Stimulated activated CD8-positive, alpha-beta memory T cell treated with anti-CD3 and anti-CD28 coated beads, Interleukin-7, amount 100 ng/mL, for 4 hours (primary cell): ENCODE measurements at places on chromosomes 7 and 10.

- DNase-seq: no peak
These were observed 12.6 kb upstream of the EPHB6 start for GRCh38 chr7:142842251-142842766.

DNA sequence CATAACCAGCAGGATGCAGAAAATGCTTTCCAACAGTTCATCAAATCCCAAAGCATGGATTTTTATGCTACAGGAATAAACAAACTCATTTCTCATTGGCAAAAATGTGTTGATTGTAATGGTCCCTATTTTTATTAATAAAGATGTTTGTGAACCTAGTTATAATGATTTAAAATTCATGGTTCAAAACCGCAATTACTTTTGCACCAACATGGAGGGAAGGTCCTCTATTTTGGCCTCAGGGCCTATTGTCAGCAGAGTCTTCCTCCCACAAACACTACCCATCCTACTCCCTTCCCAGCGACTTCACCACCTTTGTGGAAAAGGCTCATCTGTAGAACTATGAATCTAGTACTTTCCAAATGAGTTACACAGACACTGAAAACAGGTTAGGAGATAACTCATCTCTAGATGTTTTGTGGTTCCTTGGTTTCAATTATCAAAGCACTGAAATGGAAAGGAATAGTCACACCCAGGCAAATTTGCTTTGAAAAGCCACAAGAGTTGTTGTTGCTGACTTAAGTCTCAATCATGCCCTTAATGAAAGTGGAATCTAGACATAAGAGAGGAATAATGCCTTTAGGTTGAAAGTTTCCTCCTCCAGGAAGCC, 59.4 kb upstream of the FRMD4A start:
- DNase-seq: no peak

DNA sequence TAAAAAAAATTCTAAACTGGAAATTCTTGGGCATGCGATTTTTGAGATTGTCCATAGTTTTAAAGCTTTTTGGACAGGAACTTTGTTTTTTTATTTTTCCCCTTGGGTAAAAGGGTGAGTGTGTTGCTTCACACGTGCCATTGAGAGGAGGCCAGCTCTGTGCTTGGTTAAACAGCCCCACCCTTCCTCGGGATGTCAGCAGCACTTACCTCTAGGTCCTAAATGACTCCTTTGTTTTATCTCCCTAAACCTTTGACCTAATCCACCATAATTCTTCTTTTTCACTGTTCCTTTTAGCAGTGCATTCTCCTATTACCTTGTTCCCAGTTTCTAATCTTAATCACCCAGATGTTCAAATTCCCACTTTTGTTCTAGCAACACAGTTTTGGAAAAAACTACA, 83.5 kb downstream of the SEMA3D start:
- DNase-seq: no peak

DNA sequence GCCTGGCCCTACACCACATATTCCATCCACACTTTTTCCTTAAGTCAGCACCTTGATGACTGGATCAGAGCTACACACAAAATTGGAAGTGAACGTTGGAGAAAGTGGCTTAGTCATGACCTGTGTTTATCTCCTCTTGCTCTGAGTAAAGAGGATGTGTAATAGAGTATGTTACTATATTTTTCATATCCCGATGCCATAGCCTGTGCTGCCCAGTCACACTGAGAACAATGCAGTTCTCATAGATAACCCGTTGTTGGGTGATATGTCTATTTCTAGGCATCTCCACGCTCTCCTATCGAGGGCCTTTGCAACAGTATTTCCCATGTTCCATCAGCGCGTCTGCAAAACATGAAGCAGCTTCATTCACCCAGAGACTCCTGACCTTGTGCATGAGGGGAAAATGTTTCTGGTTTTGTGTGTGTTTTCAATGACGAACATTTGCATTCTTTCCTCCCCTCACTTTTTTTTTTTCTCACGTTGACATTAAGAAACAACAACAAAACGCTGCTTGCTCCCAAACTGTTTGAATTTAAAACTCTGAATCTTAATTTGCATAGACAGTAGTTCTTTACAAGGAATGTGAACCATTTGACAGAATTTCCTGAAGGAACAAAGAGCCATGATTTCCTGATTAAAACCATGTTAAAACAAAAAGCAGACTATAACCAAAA, 43.4 kb downstream of the GRK5 start:
- no peak for DNase-seq

DNA sequence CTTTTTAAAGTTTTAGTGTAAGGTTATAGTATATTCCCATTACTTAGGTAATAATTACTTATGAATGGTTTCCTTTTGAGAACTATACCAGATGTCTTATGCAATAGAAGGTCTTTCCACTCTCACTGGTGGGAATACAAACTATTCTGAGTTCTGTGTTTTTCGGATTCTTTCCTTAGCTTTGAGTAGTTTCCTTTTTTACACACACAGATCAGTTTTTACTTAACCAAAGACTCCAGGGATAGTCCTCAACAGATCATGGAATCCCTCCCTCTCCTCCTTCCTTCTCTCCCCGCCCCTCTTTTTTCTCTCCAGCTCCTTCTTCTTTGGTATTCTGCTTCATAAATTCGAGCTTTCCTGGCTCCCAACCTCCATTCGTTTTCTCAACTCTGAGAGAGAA, 13.3 kb downstream of the COPG2 start:
- DNase-seq: no peak

- DNase-seq: no peak
These were observed 7.9 kb upstream of the EN2 start for GRCh38 chr7:155449869-155450557.

- no peak for DNase-seq
These were observed 17.9 kb downstream of the RTKN2 start for GRCh38 chr10:62250594-62251198.

DNA sequence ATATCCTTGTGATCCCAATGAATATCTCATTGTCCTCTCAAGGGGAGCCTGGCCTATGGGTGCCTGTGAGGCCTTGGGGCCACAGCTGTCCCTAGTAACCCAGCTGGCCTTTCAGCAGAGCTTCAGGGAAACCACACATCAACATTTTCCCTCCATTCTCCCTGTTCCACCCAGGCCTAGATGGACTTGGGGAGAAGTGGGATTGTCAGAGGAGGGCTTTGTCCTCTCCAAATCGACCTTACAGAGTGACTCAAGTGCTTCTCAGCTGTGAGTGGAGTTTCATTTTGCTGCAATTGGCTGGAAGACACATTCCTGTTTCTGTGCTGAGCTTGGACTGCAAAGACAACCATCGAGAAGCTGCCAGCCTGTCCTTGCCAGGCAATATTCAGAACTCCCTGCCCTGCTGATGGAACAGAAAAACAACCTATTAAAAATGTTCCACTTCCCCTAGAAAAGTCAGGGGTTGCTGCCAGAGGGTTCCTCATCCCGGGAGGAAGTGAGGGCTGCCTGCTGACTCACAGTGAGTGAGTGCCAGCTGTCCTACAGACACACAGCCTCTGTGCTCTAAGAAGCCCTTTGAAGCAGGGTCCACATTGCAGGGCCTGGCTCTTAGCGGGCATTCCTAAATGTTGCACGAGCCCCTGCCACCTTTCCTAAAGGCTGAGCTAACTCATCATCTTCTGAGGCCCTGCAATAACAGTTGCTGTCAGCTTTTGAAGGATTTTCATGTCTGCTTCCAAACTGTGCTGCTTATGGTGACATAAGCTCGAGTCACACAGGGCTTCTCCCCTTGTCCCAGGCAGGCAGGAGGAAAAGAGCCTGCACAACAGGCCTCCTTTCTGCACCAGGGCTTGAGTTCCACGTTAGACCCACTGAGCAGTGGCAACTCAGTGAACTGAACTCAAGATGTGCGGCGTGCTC, 20.5 kb downstream of the STRA8 start:
- no peak for DNase-seq

DNA sequence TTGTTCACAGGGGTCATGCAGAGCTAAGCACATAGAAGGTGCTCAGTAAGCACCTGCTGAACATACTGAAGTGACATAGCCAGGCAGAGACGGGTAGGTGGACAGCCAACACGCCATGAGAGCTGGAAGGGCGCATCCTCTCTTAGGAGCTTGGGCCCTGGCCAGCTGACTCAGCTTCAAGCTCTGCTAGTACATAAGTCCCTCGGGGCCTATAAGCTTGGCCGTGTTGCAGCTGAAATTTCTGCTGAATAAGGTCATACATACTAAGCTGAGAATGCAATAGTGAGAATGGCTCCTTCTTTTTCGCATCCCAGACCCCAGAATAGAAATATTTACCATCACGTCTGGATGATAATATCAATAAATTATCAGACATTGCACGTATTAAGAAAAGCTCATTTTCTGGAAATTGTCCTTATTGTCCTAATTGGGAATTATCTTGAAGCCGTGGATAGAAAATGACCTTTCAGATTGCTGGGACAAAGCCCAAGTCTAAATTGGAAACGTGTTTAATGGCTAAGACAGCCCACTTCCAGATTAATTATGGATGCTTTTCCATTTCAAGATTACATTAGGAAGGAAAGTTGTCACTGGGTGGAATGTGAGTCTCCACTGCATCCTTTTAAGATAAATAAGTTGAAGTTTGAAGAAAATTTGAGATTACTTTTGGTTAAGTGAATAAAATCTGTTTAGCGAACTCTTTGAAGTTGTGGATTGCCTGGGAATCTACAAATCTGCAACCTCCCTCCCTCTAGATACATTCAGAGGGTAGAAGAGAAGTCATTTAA, 287.1 kb upstream of the C7orf33 start:
- DNase-seq: no peak

DNA sequence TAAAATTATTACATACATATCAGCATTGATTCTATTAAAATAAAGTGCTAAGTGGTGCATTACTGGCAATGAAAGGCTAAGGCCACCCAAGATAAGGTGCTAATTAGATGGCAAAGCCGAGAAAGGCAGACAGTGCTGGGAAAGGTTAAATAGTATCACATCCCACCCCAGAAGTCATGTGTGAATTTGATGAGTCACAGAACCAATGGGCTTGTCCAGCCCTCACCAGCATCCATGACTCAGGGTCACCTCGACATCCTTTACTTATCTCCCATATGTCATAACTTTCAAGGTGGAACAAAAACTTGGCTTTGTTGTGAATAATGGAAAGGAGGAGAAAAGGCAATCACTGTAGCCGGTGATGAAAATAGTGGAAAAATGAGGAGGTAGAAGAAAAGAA, 459.1 kb downstream of the PLXNA4 start:
- DNase-seq: no peak

GRCh38 chr7:117401293-117402002, 25.8 kb downstream of the ASZ1 start:
- no peak for DNase-seq

GRCh38 chr10:71771821-71772617, 1.3 kb downstream of the VSIR start:
- DNase-seq: peak; percentile 37

GRCh38 chr10:21317902-21318301, 207.6 kb downstream of the SKIDA1 start:
- DNase-seq: no peak

DNA sequence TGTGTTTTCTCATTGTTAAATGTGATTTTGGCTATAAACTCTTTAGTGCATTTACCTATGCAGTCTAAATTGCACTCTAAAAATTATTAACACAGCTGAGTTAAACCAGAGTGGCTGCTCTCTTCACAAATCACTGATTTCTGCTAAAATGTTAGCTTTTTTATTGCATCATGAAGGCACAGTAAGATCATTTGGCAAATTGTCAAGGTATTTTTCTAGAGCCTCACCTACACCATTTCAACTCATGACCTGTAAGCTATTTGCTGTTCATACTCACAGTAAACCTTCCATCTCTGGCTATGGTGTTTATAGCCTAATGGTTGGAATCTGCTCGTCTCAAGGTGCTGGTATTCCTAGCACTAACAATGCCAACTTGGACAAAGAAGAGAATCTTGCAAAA, 25.7 kb downstream of the NDUFB2 start:
- DNase-seq: no peak

DNA sequence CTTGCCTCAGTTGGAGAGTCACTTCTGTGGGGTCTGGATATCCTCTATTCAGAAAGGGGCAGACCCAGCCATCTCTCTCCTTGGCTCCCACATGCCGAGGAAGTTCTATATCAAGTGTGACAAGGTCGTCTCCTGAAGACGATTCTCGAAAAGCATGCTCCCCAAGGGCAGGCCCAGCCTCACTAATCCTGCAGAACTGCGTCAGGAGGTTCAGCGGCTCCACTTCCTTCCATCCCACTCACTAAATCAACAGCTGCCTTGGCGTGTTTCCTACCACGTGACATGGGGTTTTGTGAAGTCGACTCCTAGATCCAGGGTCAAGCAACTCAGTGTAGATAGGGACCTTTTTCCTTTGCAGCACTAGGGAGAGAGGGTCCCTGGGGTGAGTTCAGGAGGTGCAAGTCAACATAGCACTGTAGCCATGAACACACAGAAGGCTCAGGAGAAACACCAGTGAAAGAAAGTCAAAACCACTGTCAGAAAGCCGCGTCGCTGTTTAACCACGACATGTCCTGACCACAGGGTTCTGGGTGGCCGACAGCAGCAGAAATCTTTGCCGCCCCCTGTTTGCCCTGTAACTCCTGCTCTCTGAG, 156.4 kb downstream of the PRPF18 start:
- DNase-seq: no peak

DNA sequence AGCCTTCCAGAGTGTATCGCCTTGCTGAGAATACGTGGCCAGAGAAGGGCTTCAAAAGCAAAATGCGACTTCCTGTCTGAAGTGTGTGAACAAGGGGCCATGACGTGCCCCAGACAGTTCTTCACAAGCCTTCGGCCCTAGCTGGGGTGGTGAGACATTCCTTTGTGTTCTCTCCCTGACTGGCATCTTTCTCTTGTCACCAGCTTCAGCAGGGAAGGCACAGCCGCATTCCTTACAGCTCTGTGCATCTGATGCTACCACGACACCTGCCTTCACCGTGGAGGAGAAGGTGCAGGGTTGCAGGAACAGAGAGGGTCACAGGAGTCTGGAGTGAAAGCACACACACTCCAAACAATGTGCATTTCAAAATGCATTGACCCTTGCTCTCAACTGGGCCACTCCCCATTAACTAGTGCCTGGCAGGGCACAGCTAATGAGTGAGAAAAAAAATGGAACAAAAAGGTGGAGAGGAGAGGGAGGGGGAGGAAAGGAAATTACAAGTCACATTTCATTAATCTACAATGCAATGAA, 93.4 kb downstream of the GPR26 start:
- no peak for DNase-seq

DNA sequence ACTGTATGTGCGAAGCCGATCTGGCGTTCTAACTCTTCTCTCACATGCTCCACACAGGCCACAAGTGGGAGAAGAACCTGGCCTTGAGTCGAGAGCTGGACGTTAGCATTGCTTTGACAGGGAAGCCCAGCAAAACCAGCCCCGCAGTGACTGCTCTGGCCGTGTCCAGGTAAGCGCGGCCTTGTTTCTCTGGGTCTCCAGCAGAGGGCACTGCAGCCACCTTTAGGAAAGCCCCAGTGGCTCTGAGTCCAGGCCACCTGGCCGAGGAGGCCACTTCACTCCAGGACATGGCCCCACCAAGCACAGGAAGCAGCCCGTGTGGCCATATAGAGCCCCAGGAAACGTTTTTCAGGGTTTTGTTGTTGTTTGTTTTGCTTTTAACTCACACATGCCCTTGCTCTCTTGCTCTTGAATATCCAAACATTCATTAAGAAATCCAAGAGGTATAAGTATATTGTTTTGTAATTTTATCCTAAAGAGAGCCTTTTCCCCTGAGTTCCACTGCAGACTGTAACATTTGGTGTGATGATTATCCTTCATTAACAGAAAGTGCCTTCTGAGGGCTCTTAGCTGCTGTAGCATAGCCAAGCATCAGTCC, 41.8 kb upstream of the LRRC18 start:
- no peak for DNase-seq

- DNase-seq: no peak
These were observed 97.3 kb downstream of the MYL10 start for GRCh38 chr7:101531726-101532357.
